ENCODE measurements at places on chromosomes 12 and 14.

DNA sequence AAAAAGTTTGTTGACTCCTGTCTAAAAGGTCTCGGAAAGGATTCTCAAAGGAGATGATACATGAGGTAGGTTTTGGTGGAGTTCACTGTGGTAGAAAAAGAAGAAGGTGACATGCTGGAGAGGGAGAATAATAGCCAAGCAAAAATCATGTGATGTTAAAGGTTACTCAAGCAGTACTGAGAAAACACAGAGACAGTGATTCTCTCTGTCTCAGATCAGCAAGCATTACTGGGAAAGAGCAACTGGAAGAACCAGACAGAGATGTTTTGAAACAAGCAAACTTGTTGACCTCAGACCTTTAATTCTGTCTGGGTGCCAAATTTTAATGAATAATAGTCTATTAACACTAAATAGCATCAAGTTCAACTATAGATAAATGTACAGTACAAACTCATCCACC lies 183.5 kb upstream of the PLEKHG7 start:
- no peak for DNase-seq

- no peak for DNase-seq
Measured at GRCh38 chr14:52026901-52027300, 37.6 kb downstream of the RTRAF start.

- DNase-seq, result no peak
Measured at GRCh38 chr12:24751181-24751580, 197.7 kb downstream of the BCAT1 start.

DNA sequence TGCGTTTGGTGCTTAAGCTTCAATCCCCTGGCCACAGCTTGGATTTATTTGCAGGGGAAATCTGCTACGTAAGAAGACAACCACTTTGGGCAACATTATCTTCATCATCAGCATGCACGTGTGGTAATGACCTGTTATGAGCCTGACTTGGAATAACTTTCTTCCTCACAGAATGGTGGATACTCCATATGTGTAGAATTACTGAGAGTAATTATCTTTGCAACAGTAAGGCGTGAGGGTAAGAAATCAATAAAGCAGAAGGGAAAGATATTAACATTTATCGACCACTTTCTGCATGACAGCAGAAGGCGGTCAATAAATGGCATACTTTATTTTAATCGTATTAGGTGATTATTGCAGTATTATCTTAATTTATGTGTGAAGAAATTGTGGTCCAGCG lies 152.7 kb downstream of the RGS6 start:
- no peak for DNase-seq

DNA sequence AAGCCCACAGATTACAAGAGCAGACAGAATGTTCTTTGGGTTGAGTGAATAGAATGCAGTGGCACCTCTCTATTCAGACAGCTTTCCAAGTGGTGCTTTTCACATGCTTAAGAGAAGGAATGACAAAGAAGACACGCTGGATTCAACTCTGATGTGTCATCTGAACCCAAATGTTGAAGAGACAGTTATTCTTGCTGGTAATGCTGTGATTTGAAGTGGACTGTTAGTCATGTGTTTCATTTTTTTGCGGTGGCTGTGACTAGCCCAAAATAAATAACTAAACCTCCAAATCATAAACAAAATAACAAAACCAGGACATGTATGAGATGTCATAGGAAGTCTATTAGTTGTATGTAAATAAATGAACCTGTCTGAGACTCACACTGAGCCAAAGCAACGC lies 391.8 kb upstream of the PRICKLE1 start:
- no peak for DNase-seq

GRCh38 chr14:76782115-76782884 lies 21.0 kb downstream of the VASH1 start:
- DNase-seq, result no peak

GRCh38 chr14:104140213-104140462 lies 1.8 kb downstream of the KIF26A start:
- DNase-seq, result no peak
